ENCODE measurements at places on chromosomes 11 and 22.

GRCh38 chr22:16783930-16784354 is 41.3 kb downstream of the XKR3 start:
- DNase-seq = peak; percentile 21

GRCh38 chr11:34278693-34279297 is 79.0 kb downstream of the ABTB2 start:
- no peak for DNase-seq

DNA sequence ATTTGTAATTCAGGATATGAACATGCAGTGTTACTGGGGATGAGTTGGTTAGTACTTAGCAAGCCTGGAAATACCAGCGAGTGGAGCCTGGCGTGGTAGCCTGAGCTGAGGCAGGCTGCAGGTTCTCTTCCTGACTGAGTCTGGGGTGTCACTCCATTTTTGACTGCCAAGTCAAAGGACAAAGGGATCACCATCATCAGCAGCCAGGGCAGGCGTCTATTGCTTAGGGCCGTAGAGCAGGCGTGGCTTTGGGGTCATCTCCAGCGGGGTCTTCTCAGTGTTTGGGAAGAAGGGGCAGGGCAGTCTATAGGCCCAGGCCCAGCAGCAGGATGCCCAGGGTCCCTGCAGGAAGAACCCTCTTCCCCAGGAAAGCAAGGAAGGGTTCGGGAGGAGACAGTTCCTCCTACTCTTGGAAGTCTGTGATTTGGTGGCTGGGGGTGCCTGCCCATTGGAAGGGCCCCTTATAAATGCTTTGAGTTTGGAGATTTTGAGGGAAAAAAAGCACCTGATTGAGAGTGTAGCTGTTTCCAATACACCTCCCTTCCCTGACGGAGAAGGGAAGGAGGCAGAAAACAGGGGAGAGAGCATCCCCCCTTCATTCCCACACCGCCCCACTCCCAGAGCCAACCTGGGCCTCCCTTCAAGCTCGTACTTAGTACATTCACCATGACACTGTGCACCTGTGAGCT is 51.5 kb upstream of the SPATA19 start:
- DNase-seq = no peak

GRCh38 chr11:91835051-91835560 is 389.5 kb upstream of the FAT3 start:
- no peak for DNase-seq

GRCh38 chr22:27984723-27985122 is 65.7 kb upstream of the PITPNB start:
- no peak for DNase-seq

GRCh38 chr11:78467931-78468330 is 50.3 kb upstream of the GAB2 start:
- no peak for DNase-seq

GRCh38 chr11:95897731-95898130 is 26.2 kb downstream of the MTMR2 start:
- DNase-seq = no peak

All from LoVo (cell line).